Suppressor macrophage (primary cell): ENCODE measurements at places on chromosomes 2 and 18.

DNA sequence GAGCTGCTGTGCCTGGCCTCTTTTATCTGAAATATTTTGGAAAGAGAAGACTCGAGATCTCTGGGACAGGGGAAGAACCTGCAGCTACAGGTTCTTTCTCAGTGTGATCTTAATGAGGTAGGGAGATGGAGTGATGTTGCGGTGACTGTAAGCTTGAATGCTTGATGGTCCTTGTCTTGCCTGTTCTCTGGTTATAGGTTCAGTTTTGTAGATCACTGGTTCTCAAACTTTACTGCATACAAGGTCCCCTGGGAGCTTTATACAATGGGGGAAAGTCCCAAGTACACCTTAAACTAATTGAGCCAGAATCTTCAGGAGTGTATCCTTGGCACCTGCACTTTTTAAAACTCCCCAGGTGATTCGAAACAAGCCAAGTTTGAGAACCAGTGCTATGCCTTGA, 136.7 kb upstream of the CXCR4 start:
- DNase-seq: no peak

DNA sequence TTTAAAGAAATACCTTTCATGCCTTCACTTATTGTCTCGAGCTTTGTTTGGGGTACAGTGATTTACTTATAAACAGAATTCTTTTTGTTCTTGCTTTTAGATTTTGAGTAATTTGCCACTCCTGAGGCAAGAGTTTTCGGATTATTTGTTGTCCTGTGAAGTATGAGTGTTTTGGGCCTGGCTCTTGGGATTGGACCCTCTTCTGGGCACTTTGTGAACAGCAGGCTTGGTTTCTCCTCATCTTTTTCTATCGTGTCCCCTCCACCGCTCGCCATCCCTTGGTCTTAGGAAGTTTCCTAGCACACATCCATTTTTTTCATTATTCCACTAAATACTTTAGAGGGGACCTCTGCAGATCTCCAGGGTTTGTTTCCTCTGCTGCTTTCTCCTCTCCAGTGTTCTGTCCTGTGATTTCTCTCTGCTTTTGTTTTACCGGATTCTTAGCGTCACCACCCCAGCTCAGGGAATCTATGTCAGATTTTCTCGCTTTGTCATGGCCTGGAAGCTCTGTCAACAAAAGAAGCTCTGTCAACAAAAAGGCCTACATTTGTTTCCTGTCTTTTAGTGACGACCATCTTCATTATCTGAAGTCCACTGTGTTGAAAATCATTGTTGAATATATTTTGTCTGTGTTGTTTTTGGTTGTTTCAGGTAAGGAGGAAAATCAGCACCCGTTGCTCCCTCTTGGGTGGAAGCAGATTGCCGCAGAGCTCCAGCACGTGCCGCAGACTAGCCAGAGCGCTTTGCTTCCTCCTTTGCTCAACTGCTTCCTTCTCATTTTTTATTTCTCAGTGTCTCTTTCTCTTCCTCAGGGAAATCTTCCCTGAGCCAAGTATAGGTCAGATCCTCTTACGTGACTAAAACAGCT, 27.8 kb downstream of the ANKRD62 start:
- peak; percentile 12 for DNase-seq

GRCh38 chr2:177667626-177668025, 275.1 kb downstream of the AGPS start:
- DNase-seq: no peak

DNA sequence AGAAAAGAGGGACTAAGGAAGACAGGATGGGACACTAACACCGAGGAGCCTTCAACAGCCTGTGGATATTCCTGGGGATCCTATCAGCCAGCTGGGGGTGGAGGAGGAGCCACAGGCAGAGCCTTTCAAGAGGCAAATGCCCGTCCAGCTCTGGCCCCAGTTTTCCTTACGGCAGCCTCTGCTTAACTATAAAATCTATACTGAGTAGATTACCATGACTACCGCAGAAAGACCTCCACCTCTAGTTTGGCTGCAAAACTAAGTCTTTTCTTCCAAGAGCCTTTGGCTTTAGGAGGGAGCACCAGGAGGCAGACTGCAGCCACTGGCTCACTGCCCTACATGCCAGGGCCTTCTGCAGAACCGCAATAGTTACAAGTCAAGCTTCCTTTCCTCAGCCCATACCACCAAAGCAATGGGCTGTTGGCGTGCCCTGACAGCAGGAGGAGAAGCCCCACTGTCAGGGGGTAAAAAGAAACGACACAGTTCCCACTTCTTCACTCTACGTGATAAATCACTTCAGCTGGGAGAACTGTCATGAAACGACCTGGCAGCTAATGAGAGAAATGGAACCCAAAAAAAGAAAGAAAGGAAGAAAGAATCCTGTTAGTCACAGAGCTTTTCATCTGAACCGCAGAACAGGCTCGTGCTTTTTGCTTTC, 25.1 kb upstream of the CREB1 start:
- peak; percentile 46 for DNase-seq

DNA sequence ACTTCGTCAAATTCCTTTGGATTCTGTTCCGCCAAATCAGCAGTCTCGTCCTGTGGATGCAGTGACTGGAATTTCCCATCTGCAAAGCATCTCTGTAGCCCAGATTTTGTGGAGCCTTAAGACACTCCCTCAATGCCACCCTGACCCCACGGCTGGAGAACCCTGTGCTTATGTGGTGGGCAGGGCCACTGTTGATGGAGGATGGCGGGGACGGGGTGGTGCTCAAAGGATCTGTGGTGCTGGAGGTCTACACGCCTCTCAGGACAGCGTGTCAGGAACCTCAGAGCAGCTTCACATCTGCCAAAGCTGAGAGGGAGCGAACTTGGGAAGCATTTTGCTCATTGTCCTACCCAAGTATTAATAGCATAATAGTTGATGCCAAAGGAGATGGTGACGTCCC, 200.1 kb downstream of the MGAT5 start:
- DNase-seq: no peak

- DNase-seq: no peak
Measured at GRCh38 chr2:65605743-65606058, 173.3 kb upstream of the SPRED2 start.

GRCh38 chr2:8413589-8414135, 268.2 kb upstream of the ID2 start:
- peak; percentile 33 for DNase-seq

GRCh38 chr18:48613589-48614404, 75.0 kb downstream of the CTIF start:
- no peak for DNase-seq

DNA sequence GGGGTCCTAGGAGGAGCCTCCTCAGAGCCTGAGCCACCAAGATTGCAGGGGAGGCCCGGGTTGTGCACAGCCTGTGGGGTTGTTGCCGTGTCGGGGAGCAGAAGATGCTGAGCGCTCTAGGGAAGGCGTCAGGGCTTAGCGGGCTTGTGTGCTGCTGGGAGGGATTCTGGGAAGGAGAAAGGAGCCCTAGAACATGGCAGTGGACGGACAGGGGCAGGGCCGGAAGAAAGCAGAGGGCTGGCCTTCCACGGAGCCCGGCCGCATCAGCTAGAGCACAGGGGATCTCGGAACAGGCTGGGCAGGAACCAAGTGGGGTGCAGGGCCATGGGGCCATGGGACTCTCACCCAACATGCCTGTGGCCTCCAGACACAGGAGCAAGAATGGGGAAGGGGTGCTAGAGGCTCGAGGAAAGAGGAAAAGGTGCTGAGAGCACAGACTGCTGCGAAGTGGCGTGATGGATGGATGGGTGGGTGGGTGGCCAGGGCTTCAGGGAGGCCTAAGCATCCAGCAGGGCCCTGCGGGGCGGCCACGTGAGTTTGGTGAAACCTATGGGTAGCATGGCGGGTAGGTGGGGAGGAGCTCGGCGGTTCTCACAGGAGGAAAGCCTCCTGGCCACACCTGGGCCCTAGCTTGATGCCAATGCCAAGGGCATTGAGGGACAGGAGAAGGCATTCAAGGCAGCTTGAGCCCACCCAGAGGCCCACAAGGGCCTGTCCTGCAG, 35.8 kb downstream of the MTERF4 start:
- no peak for DNase-seq

GRCh38 chr2:21423854-21424253, 300.1 kb downstream of the TDRD15 start:
- no peak for DNase-seq

DNA sequence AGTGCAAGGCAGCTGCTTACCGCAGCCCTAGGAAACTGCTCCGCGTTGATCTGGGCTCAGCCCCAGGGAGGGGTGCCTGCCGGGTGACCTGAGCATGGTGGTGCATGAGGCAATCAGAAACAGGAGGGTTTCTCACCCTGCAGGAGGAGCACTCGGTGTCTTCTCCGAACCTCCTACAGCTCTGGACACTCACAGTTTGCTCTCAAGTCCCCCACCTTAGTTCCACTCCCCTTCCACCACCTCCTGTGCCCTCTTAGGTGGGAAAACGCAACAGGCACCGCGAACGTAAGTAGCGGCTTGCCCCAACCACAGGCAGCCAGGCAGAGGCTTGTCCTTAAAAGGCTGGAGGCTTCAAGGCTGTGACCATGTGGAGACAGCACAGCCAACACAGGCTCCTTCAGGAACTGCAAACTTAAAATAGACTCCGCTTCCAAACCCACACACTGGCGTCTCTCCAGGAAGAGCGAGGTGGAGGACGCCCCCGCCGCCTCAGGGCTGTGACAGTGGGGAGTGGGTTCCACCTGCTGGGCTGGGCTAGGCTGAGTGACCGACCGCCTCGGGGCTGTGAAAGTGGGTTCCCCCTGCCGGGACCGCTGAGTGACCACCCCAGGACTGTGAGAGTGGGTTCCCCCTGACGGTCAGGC, 71.6 kb downstream of the NDUFA10 start:
- no peak for DNase-seq

DNA sequence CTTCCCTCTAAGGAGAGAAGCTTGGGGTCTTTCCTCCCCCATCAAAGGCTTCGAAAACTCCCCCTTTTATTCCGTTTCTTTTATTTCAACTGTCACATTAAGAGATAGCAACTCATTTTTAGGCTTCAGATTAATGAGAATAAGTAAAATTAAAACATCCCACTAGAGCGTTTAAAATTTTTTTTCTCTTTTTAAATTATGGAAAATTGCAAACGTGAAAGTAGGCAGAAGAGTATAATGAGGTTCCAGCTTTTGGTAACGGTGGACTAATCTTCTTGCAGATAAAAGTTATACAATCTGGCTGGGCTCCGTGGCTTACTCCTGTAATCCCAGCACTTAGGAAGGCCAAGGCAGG, 21.9 kb upstream of the RMP24 start:
- DNase-seq: no peak

DNA sequence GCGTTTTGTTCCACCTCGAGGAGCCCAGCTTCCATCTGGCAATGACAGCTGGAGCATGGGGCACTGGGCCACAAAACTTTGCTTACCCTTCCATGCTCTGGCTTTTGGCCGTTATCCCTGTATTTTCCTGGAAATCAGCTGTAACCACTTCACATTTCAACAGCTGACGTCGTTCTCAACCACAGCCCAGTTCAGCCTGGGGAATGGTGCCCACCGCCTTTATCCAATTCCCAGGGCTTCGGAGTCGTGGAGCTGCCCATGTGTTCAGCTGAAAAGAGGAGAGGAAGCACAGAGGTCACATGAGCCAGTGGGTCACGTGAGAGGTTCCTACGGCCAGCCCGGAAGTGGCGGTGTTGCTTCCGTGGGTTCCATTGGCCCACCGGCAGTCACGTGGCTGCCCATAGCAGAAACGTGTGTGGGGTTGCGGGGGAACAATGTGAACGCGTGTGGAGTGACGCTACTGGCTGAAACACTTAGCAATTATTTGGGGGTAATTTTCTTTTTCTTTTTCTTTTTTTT, 16.7 kb upstream of the EDAR start:
- no peak for DNase-seq

GRCh38 chr2:149996901-149997300, 409.3 kb upstream of the MMADHC start:
- no peak for DNase-seq

DNA sequence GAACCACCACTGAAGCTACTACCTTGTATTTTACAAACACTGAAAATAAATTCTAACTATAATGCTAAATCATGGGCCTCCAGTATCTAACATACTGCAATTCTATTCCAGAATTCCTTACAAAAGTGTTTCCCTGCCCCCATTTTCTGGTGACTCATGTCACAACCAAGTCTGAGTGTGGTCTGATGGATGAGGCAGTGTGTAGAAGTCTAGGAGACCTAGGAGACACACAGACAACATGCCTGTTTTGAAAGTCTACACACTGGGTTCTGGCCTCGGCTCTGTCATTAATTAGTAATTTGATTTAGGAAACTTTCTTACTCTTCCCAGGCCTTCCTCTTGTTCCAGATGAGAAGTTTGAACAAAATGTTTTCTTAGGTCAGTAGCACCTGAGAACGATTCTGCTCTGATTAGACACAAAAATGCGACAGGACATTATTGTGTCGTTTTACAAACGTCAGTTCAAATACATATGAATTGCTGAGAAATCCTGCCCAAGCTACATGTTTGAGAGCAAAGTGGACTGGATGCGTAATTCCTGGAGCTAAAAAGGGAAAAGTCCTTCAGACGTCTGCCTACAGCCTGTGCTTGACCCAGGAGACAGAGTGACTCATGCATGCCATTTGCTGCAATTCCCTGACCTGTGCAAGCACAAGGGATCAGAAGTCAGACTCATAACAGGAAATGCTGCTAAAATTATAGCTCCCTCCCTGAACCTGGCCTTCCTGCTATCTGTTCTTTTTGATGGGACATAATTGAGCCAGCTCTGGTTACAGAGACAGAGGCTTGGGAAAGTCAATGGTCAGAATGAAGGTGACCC, 494.4 kb downstream of the SOX11 start:
- DNase-seq: no peak

DNA sequence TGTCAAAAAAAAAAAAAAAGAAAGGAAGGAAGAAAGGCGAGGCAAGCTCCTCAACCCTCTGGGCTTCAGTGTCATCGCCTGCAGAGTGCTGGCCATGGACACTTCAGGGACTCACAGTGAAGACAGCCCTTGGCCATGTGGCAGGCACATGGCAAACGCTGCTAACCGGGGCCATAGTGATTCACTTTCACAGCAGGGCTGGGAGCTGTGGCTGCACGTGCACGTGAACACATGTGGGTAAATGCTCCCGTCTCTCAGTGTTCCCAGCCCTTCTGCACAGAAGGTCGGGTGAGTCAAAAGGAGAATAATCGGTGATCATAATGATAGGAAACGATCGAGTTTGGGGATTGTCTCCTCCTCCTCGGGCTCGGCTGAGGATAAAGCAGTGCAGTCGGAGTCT, 46.1 kb upstream of the UBE2F start:
- DNase-seq: no peak

GRCh38 chr2:189178054-189178453, 1.5 kb downstream of the COL5A2 start:
- no peak for DNase-seq

DNA sequence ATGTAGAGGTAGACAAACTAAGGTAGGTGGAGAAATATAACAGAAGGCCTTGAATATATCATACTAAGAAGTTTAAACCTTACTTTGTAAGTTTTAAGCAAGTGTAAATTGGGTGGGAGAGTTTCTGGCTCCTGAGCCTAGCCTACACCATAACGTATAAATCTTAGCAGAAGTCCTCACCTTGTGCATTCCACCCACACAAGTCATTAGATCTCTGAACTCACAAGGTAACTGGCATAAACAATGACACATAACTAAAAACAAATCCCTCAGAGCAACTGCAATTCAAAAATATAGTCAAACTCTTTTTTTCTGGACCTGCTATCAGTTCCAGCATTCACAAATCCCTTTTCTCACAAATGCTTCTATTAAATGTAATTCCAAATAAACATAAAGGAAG, 9.4 kb downstream of the REV1 start:
- no peak for DNase-seq
